NCI-H2081 (cell line): ENCODE measurements at places on chromosomes 1 and 21.

DNA sequence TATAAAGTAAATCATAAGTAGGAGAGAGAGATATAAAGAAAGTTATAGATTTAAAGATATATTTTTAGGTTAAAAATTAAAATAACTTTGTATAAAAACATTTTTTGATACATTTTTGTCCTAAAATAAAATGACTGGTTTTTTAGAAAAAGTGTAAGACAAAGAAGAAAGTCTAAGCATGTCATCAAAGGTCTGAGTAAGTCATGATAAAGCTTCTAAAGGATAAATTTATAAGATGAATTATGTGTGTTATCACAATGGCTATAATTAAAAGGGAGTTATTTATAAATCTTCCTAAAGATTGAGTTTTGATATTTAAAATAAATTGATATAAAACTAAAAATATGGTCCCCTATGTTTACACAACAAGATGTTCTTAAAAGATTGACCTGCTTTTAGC, 370.9 kb downstream of the PTPRU start:
- DNase-seq = no peak

GRCh38 chr1:42943166-42943565, 15.5 kb downstream of the SLC2A1 start:
- DNase-seq = no peak

GRCh38 chr1:214587165-214587564, 15.8 kb upstream of the CENPF start:
- DNase-seq = no peak

DNA sequence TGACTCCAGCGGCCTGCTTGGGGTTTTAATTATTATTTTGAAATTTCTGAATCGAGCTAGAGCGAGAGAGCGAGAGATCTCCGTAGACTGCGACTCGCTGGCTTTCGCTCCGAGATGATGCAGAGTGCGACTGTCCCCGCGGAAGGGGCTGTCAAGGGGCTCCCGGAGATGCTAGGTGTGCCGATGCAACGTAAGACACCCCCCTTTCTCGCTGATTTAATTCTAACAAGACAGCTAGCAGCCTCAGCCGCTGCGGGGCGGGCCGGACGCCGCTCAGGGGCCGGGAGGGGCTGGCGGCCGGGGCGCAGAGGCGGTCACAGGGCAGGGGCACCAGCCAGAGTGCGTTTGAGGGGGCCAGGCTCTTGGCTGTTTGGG, 339 bp downstream of the LHX4 start:
- DNase-seq = no peak

- DNase-seq = no peak
Observed at GRCh38 chr1:62724430-62724829, 36.2 kb upstream of the DOCK7 start.

- DNase-seq = no peak
Observed at GRCh38 chr1:119093721-119094120, 46.7 kb downstream of the WARS2 start.
